ENCODE measurements at places on chromosomes 3 and 15.

- no peak for DNase-seq
Measured at GRCh38 chr3:158108445-158108985, 1.4 kb upstream of the RSRC1 start.

- no peak for DNase-seq
Measured at GRCh38 chr3:108486941-108487340, 23.5 kb downstream of the MYH15 start.

- DNase-seq, result no peak
Measured at GRCh38 chr3:159250961-159251360, 449.1 kb downstream of the MFSD1 start.

GRCh38 chr15:41233367-41233771, 2.3 kb downstream of the CHP1 start:
- DNase-seq, result no peak

DNA sequence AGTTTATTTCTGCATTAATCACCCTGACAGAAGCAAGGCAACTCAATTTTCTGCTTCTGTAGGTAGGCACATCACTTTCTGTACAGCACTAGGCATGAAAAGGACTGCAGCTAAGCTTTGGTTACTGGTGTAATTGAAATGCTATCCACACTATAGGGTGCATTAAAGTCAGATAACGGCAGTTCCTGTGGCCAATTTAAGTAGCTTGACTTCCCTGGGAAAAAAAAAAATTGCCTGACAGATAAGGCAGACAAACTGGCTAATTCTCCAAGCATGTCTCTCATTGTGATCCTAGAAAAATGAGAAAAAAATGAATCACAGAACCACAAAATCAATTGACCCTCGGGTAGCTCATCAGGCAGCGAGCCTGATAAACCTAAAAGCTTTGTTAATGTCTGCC, 151.4 kb downstream of the MEIS2 start:
- DNase-seq, result no peak
